Hindlimb muscle (tissue), 1 donor: ENCODE measurements at places on chromosomes 7 and 10.
A peak's percentile ranks its signal among the peaks of the same experiment; 100 is the strongest.

- no peak for DNase-seq
These were observed 70.5 kb upstream of the ADGRA1 start for GRCh38 chr10:133017203-133017601.

GRCh38 chr7:34158368-34159153 is 253.2 kb downstream of the BMPER start:
- peak; percentile 48 for DNase-seq

DNA sequence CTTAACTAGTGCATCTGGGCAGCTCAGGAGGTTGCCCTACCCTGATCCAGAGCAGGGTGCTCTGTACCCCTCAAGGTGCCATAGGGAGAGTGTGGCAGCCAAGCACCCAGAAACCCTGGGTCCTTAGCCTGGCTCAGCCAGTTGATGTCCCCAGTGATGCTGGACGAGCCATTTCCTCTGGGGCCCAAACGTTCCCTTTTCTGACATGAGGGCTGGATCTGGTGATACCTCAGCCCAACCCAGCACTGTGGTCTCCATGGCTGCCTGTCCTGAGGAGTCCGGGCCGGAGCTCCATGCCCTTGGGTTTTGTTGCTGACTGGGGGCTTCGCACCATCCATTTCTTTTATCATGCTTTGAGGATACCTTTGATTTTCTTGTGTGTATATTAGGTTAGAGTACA is 87.9 kb upstream of the IKZF1 start:
- DNase-seq = no peak

- no peak for DNase-seq
These were observed 257.0 kb upstream of the MINDY3 start for GRCh38 chr10:16117305-16117695.

GRCh38 chr10:46253076-46254006 is 33.5 kb upstream of the ANTXRL start:
- DNase-seq = no peak

GRCh38 chr10:117374506-117375359 is 507 bp downstream of the PDZD8 start:
- peak; percentile 59 for DNase-seq

DNA sequence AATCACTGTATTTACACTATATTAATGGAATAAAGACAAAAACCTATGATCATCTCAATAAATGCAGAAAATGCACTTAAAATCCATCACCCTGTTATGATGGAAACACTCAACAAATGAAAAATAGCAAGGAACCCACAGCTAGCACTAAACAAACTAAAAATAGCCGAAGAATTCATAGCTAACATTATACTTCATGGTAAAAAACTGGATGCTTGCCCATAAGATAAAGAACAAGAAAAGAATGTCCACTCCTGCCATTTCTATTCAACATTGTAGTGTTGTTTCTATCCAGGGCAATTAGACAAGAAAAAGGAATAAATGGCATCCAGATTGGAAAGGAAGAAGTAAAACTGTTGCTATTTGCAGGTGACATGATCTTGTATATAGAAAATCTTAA is 142.1 kb downstream of the STK31 start:
- no peak for DNase-seq

- no peak for DNase-seq
These were observed 256.6 kb downstream of the SORCS3 start for GRCh38 chr10:104897696-104898095.

DNA sequence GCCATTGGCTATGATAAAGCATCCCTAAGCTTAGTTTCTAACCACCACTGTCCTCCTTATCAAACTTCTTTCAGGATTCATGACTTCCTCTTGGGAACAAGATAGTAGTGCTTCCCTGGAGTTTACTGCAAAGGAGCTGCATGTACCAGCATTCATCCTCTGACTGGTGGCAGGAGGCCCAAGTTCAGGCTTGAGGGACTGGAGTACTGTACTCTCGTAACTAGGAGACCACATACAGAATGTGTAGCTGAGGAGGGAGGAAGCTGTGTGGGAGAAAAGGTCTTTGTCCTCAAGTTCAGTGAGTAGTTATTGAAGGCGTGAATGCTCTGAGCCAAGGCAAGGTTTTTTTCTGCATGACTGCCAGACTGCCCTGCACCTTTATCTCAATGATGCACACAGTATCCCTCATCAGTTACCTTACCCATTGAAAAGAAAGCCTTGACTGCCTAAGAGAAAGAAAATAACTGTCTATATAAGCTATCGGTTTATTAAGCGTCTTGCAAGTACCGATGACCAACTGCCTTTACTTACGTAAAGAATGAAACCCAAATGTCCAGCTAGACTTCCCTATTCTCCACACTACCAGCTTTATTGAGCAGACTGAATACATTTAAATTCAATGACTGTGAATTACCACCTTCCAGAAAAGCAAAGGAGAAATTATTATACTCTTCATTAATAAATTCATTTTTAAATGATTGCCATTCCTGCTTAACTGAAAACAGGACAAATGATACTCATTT is 12.8 kb downstream of the SCRN1 start:
- DNase-seq = peak; percentile 46

- no peak for DNase-seq
These were observed 117.2 kb downstream of the PIP4K2A start for GRCh38 chr10:22597138-22597537.

DNA sequence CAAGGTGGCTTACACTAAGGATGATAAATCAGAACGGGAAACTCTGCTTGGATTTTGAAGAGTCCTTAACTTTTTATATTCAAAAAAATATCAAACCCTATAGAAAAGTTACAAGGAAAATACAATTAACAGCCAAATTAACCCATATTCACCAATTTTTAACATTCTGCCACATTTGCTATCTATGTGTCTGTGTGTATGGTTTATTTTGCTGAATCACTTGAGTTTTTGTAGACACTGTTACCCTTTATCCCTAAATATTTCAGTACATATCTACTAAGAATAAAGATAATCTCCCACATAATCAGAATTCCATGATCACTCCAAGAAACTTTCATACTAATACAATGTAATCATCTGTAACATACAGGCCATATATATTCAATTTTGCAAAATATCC is 1.2 kb upstream of the SRPK2 start:
- DNase-seq = no peak

GRCh38 chr7:946256-946996 is 8.1 kb downstream of the ADAP1 start:
- no peak for DNase-seq

DNA sequence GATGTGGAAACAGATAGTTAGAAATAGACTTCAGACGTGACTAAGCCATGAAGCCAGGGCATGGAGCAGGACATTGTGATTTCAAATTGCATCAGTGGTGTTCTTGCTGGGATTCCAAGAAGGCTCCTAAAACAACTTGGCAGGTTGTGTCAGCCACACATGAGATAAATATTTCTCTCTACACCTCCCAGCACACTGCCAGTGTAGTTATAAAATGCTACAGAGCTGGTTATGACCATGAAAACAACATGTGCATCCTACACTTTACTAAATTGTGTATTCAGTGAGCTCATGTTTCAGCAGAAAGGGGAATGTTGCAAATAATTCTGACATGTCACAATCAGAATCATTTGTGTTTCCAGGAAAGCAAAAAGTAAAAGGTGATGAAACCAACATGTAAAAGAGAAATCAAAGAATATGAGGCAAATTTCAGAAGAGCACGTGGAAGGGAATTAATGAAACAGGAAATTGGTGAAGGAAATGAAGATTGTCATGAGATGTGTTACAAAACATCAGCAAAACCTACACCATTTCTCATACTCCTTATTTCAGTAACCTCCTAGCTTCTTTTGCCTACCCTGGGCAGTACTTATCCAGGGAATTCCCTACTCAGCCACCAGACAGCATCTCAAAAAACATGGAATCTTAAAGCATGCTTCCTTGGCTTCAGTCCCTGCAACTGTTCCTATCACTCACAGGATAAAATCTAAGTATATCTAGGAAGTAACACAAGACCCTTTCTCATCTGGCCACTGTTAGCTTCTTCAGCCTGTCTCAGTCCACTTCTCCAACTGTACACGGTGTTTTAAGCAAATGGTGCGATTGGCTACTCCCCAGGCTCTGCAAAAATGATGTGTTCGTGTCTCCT is 5.8 kb upstream of the CYP3A7 start:
- peak; percentile 4 for DNase-seq

GRCh38 chr7:54060643-54061042 is 481.5 kb upstream of the VSTM2A start:
- no peak for DNase-seq

GRCh38 chr7:139169816-139170215 is 60.3 kb upstream of the ZC3HAV1 start:
- no peak for DNase-seq

DNA sequence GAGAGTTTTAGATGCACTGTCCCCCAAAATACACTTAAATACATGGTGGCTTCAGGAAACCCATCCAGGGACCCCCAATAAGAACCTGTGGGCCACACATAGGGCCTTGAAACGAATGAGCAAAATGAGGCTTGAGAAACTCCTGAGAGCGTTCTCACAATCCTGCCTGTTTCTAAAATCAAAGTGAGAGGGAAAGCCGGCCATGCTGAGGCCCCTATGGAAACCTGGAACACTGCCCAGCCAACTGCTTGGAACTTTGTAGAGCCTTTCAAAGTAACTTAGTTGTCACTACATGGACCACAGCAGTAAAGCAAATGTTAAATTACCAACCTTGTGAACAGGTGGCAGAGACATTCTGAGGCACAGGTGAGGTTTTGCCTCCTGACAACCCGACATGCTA is 13.4 kb downstream of the SGMS1 start:
- DNase-seq = peak; percentile 86

- DNase-seq = no peak
These were observed 1.6 kb downstream of the C7orf25 start for GRCh38 chr7:42910306-42910705.

- DNase-seq = no peak
These were observed 9.1 kb downstream of the CELF2 start for GRCh38 chr10:11026773-11027172.

DNA sequence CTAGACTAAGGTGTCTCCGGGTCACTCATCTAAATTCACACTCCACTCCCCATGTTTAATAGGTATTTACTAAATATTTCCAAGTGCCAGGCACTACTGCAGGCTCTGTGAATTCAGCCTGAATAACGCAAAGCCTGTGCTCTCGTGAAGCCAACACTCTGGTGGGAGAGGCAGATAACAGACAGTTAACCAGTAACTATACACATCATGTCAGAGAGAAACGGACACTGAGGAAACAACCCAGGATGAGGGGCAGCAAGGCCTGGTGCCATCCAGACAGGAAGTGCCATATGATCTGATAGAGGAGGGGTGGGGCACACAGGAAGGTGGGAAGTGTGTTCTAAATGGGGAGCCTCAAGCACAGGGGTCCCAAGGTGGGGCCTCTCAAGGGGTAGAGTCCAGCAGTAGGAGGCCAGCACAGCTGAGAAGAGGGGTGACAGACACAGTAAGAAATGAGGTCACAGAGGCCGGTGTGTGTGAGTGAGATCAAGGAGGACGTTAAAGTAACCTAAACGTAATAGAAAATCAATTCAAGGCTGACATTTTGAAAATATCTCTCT is 85.3 kb downstream of the LARP4B start:
- no peak for DNase-seq

GRCh38 chr7:36199329-36199728 is 46.3 kb downstream of the EEPD1 start:
- DNase-seq = no peak

DNA sequence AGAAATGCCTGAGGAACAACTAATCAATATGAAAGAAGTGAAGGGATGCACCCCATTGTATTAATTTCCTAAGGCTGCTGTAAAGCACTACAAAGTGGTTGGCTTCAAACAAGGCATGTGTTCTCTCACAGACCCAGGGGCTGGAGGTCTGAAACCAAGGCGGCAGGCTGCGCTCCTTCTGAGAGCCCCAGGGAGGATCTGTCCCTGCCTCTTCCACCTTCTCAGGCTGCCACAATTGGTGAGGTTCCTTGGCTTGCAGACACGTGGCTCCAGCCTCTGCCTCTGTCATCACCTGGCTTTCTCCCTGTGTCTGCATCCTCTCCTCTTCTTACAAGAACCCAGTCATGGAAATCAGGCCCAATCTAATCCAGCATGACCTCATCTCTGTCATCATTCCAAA is 110.1 kb downstream of the TNS3 start:
- DNase-seq = no peak

- no peak for DNase-seq
These were observed 67.5 kb downstream of the DNAJC12 start for GRCh38 chr10:67770537-67770936.

GRCh38 chr7:2644562-2645273 is 12.9 kb downstream of the TTYH3 start:
- no peak for DNase-seq

DNA sequence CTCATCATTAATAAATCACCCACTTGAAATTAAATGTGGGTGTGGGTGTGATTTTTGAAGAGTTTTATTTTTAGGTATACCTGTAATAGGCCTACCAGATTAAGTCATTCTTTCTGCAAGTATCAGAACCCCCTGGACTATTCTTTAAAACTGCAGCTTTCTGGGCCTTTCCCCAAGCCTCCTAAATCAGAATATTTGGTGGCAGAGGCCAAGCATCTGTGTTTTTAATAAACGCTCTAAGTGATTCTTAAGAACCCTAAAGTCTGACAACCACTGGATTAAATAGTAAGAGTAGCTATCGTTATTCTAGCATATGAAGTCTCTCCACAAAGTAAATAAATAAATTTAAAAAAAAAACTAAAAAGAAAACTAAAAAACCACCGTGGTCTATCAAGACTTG is 703.0 kb upstream of the NRP1 start:
- DNase-seq = peak; percentile 54

- no peak for DNase-seq
These were observed 1018.6 kb upstream of the LRRTM3 start for GRCh38 chr10:65907199-65907712.

GRCh38 chr10:70679498-70679897 is 7.2 kb downstream of the ADAMTS14 start:
- peak; percentile 80 for DNase-seq

DNA sequence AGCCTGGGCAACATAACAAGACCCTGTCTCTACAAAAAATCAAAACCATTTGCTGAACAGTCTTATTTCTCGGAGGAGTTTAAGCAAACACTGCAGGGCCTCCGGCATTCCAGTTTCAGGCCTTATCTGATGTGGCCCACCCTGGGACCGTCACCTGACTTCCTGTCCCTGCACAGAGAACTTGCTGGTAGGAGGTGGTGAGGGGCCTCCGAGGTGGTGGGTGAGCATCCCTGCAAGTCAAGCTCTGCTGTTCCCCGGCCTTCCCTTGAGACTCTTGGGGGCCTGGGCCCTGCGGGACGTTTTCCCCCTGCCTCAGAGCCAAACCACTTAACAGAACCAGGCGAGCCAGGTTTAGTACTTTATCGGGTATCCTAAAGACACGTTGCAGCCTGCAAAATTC is 44.5 kb upstream of the AP5Z1 start:
- DNase-seq = no peak
